ENCODE measurements at places on chromosomes 5 and 9.
A peak's percentile ranks its signal among the peaks of the same experiment; 100 is the strongest.

- no peak for DNase-seq
These were observed 758.4 kb upstream of the SEMA6A start for GRCh38 chr5:117333011-117333410.

GRCh38 chr9:124110307-124110915 lies 98.8 kb downstream of the LHX2 start:
- DNase-seq: peak; percentile 42

DNA sequence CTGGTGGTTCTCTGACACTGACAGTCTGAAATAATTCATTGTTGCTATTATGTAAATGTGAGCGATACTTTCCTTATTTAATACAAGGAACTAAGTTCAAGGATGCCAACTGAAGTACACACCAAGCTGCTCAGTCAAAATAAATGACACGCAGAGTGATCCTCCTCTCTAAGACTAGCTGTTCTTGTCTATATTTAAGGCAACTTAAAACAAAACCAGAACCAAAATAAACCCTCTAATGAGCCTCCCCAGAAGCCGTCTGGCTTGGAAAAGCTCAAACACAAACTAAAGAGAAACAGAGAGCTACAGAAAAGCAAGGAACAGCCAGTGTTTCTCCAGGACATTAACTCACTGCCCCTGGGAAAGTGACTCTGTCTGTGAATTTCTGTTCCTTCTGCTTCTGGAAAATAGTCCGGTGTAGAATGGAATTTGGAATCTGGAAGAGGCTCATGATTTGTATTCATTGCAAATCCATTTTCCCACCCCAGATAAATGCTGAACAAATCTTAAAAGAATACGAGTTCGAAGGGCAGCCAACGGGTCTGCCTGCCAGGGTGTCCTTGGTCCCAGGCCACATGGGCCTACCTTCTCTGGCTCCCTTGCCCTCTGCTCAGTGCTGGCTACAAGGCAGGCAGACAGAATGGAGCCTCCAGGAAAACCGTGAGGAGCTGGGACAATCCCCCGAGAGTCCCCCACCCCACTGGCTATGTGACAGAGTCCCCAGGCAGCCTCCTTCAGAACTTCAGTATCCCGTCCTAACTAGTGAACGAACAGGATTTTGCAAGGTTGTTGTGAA lies 14.8 kb downstream of the GGTA1 start:
- no peak for DNase-seq

DNA sequence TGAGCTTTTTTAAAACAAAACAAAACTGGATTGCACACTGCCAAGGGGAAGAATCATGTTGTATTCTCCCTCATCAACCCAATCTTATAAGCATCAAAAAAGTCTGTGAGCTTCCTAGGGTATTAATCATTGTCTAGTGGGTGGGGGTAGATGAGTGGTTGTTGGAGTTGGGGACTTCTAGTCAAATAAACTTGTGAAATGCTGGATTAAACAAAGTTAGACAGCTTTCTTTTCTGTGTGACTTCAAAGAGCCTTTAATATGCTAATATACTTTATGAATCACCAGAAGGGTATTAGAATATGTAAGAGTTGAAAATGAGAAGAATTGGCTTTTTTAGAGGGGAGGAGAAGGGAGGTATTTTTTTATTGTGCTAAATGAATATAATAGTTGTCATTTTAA lies 87.7 kb downstream of the GALNT10 start:
- DNase-seq: no peak

DNA sequence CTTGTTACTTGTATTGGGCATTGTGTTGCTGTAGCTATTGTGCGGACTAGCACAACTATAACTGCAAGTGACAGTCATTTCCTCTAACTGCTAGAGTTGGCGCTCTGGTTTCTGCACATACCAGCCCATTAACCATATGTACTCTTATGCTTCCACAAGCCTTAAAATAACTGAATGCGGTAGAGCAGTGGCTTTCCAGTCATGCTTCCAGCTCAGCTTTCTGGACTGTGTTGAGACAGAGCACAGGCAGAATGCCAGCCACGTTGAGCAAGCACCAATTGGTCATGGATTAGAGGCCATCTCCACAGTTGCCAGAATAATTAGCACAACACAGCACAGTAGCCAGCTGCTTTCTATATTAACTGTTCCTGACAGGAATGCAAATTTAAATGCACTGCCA lies 12.2 kb downstream of the INVS start:
- DNase-seq: no peak

DNA sequence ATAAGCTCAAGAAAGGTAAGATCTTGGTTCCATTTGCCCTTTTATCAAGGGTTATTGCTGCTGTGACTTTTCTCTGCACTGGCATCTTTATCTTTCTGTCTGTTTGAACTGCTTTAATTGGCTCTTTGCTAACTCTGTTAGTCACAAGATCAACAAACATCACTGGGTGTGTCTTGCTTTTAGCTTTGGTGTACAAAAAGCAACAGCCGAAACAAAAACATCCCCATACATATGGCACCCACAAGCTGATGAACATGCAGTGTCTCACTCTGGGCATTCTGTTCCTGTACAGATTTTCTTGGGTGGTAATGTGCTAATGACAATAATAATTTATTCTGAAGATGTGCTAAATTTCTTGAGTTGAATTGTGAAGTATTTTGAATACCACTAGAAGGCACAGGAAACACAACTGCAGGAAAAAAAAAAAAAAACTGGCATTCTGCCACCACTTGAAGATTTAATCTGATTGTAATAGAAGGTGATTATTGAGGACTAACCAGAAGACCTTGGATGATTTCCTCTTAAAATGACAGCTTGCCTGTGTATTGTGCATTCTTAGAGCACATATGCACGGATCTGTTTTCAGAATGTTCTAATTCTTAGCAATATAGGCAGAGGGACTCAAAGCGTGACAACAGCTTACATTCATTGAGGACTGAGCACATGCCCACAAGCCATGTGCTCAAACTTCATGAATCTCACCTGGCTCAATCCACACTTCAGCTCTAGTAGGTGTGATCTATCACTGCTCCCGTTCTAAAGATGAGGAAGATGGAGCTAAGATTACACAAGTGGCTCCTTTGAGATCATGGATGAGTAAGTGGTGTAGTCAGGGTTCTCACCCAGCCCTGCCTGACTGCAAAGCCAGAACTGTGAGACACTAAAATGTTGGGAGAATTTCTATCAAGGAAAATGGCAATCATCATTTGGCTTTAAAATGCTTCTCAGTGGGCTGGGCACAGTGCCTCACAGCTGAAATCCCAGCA lies 96.4 kb downstream of the EBF1 start:
- DNase-seq: no peak

- no peak for DNase-seq
These were observed 417.7 kb upstream of the KLF4 start for GRCh38 chr9:107907255-107907654.

DNA sequence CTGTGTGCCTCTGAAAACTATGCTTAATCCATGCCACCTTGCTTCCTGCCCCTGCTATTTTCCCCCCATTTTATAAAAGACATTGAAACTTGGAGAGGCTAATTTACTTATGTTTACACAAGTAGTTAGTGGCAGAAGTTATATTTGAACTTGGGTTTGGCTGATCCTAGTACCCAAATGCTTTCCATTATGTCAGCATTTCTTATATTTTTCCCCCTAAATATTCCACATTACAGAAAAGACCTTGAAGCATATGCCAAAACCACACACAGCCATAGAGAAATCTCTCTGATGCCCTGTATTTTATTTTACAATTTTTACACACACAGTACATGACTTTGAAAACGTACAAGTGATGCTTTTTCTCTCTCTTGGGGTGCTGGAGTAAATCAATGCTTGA lies 11.2 kb downstream of the C1QTNF2 start:
- DNase-seq: no peak

DNA sequence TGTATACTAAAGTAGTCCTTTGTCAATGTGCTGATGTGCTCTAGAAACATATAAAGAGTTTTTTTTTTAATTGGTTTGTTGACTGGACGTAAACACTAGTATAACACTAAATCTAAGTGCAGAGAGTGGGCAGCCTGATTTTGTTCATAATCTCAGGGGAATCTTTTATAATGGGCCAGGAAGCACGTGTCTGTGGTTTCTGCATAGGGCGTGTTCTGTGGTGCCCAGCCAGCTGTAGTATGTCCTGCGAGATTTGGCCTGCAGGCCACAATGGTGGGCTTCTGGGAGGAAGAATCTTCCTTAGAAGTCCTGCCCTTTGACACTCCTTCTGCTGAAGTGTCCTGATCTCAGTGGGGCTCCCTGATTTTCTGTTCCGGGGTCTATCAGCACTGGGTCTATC lies 49.0 kb upstream of the DHFR start:
- no peak for DNase-seq

DNA sequence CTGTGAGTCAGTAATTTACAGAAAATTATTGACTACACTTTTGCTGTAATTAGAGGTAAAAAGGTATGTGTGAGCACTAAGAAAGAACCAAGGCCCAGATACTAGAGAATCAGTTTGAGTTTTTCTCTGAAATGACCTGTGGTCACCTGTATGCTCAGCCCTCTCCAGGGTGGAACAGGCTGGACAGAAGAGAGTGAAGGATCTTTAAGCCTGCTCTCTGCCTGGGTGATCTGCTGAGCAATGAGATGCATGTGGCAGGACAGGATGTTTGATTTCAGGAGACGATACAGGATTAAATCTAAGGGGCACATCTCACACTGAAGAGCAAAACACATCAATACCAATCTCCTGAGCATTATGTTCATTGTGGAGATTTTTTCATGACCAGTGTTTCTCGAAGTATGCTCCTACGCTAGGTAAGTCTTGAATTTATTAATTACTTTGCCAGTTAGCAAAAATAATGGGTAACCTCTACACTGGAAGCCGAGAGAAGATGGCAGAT lies 25.5 kb downstream of the HMGCR start:
- DNase-seq: no peak

- DNase-seq: no peak
These were observed 85.7 kb upstream of the VCAN start for GRCh38 chr5:83385812-83386211.

DNA sequence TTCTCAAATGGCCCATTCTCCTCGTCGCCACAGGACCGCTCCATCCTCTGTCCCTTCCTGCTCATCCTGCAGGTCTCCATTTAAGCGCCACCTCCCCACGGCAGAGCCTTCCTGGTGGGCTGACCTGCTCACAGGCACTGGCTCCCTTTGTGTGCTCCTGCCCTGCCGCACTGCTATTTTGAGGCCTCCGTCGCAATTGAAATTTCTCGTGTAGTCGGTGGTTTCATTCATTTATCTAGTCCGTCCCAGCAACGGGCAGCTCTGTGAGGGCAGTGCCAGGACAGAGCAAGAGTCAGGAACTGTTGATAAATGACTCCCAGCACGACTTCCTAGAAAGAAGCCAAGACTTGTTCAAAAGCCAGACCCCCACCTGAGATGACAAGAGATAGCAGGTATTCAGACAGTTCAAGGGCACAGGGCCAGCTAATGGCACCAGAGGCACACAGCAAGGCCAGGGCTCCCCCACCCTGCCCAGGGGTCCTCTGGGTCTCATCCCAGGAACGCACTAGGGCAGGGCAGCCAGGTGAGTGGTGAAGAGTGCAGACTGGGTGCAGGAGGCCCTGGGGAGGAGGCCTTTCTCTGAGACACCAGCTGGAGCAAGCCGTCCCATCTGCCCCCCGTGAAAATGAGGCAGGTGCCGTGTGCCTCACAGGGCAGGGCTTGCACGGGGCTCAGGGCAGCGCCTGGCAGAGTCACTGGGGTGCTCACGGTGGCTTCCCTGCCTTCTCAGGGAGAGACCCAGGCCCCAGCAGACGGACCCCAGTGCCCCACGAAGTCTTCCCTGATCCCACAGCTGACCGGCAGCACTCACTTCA lies 36.9 kb downstream of the FAM78A start:
- DNase-seq: no peak

- DNase-seq: no peak
These were observed 27.2 kb upstream of the CCNJL start for GRCh38 chr5:160339406-160340130.

DNA sequence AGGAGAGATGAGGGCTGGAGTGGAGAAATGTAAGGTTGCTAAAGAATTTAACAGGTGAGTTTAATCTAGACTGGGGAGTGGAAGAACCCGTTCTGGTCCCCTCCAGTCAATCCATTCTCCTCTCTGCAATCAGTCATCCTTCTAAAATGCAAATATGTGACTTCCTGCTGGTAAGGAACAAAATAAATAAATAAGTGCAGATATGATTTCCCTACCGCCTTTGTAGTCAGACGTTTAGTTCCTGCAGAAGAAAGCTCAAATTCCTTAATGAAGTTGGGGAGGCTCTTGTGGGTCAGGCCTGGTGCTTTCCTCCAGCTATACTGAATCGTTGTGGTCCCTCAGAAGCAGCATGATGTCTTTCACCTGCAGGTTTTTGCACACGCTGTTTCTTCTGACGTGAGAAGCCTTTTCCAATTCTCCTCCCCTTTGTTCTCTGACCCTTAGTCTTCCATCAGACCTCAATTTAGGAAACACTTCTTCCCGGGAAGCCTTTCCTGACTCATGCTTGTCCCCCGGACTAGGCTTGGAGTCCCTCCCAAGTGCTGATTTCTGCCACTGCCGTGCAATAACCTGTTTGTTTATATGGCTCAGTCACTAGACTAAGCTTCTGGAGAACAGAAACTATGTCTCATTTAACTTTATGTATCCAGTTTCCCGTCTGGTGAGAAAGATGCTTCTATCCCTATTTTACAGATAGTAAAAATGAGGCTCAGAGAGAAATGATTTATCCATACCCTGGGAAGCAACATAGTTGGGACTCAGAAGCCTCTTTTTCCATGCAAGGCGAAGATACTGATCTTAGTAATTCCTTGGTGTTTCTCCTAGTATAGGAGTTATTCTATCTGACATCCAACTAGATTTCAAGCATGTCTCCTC lies 1.3 kb downstream of the ATP6V1G1 start:
- DNase-seq: no peak

DNA sequence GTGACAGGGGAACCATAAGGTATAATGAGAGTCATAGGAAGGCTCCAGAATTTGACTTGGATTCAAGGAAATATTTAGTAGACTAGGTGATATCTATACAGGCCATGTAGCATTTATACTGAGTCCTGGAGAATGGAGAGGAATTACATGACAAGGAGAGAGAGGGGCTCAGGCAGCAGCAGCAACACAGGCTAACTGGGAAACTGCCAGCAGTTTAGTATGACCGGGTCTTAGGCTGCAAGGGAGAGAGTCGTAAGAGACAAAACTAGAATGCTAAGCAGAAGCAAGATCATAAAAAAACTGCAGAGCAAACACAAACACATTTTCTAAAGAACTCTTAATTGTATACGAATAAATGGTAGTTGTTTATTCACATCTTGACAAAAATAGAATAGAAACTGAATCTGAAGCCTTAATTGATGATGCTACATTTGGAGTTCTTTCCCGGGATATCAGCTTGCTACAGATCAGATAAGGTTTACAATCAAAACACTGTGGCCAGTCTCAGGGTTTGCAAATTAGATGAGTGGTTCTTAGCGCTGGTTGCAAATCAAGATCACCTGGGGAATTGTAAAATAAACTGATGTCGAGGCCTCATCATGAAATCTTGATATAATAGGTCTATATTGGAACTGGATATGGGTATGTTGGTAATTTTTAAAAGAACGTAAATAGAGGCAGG lies 480.0 kb upstream of the C9orf72 start:
- DNase-seq: no peak

DNA sequence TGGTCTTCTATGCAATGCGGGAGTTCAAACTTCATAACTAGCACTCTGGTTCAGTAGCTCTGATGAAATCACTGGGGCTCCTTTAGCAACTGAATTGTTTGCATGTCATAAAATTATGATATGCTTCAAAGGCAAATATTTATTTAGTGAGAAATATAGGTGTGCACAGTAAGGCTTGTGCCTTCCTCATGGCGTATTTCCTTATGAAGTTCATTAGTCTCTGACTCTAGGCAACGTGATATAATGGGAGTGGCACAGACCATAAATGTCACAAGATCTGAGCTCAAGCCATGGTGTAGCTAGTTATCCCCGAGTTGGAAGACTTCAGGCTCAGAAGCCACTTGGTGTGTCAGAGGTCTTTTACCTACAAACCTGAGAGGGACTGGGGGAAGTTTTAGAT lies 35.5 kb downstream of the PIP5K1B start:
- no peak for DNase-seq
